Activated T-helper 1 cell treated with Interleukin-2 at 50 U/mL for 16 hours (primary cell): ENCODE measurements at places on chromosomes 11 and 22.

DNA sequence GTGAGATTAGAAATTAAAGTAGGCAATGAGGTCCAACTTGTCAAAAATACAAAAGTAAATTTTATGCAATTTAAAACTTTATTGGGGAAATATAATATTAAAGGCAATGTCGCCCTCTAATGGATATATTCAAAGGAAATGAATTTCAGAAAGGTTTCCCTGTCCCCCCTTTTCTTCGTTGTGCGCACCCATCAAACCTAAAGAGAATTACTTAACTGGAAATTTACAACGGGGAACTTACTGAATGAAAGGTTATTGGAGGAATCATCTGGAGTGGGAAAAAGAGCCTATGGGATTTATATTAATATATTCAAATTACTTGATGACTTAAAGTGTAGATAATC is 1.7 kb upstream of the ABTB2 start:
- DNase-seq: no peak

- no peak for DNase-seq
Observed at GRCh38 chr11:100929377-100929776, 200.2 kb downstream of the PGR start.

DNA sequence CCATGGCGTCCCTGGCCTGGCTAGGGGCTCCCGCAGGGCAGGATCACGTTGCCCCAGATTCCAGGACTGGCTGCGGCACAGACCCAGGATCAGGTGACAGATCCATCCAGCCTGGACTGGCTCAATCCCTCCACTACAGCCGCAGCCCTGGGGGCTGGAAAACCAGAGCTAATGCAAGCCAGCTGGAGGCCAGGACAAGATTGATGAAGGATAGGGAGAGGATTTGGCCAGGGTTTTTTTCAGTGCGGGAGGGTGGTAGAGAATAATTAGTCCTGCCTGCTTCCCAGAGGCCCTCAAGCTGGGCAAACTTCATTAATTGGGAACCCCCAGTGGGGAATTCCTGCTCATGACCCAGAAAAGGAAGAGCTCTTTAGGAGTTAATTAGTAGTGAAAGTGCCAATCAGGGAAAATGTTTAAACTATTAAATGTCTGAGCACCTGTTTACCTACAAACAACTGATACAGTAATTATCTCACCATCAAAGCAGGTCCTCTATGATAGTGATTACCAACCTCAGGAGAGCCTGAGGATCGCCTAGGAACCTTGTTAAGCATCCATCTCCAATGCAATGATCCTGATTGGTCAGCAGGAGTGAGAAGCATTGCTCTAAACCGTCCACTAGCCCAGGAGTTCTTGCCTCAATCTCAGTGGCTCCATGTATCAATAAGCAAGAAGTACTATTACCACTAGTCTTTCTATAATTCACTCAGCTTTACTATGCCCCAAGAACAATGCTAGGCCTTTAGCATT is 33.0 kb upstream of the MYOD1 start:
- no peak for DNase-seq

DNA sequence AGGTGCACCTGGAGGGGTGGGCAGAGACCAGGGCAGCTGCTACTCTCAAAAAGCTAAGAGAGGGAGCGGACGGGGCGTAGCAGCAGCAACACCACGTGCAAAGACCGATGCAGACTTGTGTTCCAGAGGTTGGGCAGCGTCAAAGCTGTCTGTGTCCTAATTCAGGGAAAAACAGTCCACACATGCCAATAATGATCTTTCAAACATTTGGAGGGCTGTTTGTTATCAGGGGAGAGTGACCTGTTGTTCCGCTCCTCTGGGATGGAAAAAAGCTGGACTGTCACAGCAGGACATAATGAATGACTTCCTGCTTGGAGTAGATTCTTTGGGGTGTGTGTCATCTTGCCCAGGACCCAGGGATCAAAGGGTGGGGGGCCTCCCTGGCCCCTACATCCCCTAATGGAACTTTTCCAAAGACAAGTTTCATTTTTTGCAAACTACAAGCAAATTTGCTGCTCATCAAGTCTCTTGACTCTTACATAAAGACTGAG is 6.2 kb upstream of the FBLN1 start:
- DNase-seq: no peak

DNA sequence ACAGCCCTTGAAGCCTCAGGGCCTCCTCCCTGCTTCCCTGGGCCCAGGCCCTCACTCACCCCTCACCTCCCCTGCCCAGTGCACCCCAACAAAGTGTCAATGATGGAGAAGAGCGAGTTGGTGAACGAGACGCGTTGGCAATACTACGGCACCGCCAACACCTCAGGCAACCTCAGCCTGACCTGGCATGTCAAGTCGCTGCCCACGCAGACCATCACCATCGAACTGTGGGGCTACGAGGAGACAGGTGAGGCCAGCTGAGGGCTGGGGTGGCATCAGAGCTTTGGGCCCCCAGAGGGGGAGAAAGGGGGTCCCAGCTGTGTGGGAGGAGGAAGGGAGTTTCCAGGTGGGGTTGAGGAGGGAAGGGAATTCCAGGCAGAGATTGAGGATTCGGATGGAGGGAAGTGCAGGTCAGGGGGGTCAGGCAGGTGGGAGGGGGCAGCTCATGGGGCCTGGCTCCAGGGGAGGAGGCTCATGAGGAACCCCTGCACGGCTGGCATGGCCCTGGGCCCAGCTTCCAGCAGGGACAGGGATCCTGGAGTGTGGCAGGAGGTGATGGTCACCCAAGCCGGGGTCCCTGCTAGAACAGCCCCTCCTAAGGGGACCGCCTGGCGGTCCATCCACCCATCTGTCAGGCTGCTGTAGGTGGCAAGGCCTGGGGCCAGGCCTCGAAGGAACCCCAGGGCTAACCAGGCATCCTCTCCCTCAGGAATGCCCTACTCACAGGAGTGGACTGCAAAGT is 2.9 kb downstream of the SUSD2 start:
- DNase-seq: no peak

DNA sequence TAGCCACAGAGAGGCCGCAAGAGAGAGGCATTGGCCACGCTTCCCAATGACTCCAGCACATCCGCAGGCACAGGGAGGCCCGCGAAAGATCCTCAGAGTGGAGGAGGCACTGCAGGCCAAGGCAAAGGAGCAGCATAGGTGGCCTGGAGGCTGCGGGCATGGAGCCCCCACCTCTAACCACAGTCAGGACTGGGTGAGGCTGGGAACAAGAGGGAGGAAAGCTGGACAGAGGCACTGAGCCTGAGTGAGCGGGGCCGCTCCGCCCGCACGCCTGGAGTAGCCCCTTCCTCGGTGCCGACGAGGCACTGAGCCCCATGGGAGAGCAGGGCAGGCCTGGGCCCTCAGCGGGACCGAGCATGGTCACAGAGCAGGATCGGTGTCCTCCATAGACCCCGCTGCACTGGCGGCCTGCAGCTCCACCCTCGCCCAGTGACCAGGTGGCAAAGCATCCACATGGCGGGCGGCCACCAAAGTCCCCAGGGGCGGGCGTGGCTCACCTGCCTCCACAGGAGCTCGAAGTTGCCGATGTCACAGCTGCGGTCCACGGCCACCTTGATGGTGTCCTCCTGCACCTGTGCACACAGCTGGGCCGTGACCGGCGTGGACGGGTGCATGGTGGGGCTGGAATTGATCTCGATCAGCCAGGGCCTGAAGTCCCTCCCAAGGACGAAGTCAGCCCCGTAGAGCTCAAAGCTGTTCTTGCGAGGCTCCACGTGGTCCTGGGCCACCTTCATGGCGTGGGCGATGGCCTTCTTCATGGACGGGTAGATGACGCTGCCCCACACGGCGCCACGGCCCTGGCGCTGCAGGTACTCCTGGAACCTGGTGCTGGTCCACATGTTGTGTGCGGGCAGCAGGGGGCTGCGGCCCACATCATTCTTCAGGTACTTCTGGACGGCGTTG is 18.9 kb upstream of the IL17REL start:
- no peak for DNase-seq
